ENCODE measurements at places on chromosomes 5 and 9.

- no peaks in the 10 kb centered on the region for H3K36me3 ChIP-seq
- H3K4me3 ChIP-seq = no peak overlapping the region
Observed at GRCh38 chr9:132479733-132480132, 69.7 kb downstream of the CFAP77 start.

GRCh38 chr9:136831002-136831719 is 11.1 kb upstream of the AJM1 start:
- no peaks in the 10 kb centered on the region for H3K4me1 ChIP-seq
- no peak overlapping the region for H3K4me3 ChIP-seq
- no peaks in the 10 kb centered on the region for H3K27me3 ChIP-seq
- no peak overlapping the region for H3K27ac ChIP-seq
- H3K36me3 ChIP-seq = peaks cover 56% of the 10 kb centered on the region

DNA sequence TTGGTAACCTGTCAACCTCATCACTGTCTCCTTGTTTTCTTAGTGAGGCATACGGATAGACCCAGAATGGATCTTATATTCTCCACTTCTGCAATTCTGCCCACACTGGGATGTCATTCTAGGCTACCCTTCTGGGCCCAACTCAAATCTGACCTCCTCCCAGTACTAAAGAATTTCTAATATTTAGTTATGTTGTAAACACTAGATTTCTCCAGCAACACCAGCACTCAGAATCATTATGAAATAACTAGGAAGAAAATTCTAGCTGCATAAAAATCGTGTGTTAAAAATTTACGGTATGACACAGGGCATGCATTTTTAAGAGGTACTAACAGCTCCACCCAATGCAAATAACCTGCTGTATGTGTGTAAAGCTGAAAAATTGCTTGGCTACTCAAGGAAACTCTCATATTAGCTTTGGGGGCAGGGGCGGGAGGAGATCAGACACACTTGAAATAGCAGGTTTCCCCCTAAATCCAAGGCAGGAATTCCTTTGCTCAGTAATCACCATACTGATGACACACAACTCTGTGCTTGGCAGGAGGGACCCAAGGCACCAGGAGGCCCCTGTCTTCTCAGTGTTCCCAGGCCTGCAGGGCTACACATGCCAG is 27.3 kb downstream of the MACROH2A1 start:
- H3K36me3 ChIP-seq = peaks cover 54% of the 10 kb centered on the region
- DNase-seq = no peak
- H3K4me3 ChIP-seq = no peak overlapping the region

DNA sequence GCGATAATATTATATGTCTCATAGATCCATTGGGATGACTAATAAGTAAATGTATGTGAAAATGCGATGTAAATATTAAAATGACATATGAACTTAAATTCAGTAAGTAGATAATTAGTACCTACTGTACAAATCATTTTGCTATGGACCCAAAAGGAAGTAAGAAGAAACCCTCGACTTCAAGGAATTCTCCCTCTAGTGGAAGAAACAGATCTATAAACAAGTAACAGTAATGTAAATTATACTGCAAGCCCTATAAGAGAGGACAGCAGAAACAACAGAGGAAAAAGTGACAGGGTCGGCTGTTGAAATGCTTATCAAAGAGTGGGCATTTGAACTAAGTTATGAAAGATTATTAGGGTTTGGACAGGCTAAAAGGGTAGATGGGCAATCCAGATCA is 320.3 kb downstream of the DMAC1 start:
- no peak overlapping the region for H3K27ac ChIP-seq
- peak; percentile 10 for DNase-seq
- H3K27me3 ChIP-seq = no peaks in the 10 kb centered on the region
- H3K36me3 ChIP-seq = no peaks in the 10 kb centered on the region
- no peak overlapping the region for H3K4me3 ChIP-seq
- no peaks in the 10 kb centered on the region for H3K4me1 ChIP-seq

DNA sequence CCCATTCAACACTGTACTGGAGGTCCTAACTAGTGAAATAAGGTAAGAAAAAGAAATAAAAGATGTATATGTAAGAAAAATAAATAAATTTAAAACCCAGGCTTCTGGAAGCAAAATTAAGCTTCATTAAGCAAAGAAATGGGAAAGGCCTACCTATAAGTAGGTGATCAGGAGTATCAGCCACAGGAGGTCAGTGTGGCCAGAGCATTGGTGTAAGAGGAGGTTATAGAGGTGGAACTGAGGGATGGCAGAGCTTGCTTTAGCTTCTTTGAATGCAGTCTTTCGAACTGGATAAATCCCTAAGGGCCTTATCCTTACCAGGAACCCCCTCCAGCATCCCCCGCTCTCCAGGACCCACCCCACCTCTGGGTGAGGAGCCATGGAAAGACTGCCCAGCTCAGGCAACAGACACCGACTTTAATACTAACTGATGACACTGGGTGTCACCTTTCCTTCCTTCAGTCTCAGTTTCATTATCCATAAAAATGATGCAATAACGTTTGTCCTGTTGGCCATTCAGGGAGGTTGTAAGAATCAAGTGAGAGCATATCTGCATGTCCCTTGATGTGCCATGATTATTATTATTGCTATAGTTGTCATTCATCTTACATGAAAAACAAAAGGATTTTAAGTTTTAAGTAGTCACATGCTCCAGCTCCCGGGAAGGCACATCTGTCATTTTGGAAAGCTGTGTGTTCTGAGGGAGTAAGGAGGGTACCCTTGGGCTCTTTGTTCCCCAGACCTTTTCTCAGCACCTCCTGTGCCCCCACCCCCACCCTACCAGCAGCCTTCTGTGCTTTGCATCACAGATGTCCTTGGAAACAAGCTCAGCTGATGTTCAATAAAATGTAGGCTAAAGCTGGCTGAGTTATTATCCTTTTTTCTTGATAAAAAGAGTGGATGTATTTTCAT is 50.8 kb upstream of the CTNNA1 start:
- no peak overlapping the region for H3K4me3 ChIP-seq
- no peaks in the 10 kb centered on the region for H3K27me3 ChIP-seq
- no peaks in the 10 kb centered on the region for H3K4me1 ChIP-seq

GRCh38 chr5:115084246-115084793 is 85.4 kb downstream of the TRIM36 start:
- H3K4me1 ChIP-seq = peaks cover 13% of the 10 kb centered on the region
- H3K27me3 ChIP-seq = no peaks in the 10 kb centered on the region
- no peaks in the 10 kb centered on the region for H3K36me3 ChIP-seq

GRCh38 chr5:123371575-123372179 is 51.5 kb downstream of the CEP120 start:
- peak; percentile 63 for DNase-seq
- H3K4me3 ChIP-seq = no peak overlapping the region
- H3K36me3 ChIP-seq = peaks cover 24% of the 10 kb centered on the region
- H3K27me3 ChIP-seq = no peaks in the 10 kb centered on the region
- H3K27ac ChIP-seq = no peak overlapping the region

Data from A673 (cell line).